H7 (cell line): ENCODE measurements at places on chromosomes 1 and 21.

DNA sequence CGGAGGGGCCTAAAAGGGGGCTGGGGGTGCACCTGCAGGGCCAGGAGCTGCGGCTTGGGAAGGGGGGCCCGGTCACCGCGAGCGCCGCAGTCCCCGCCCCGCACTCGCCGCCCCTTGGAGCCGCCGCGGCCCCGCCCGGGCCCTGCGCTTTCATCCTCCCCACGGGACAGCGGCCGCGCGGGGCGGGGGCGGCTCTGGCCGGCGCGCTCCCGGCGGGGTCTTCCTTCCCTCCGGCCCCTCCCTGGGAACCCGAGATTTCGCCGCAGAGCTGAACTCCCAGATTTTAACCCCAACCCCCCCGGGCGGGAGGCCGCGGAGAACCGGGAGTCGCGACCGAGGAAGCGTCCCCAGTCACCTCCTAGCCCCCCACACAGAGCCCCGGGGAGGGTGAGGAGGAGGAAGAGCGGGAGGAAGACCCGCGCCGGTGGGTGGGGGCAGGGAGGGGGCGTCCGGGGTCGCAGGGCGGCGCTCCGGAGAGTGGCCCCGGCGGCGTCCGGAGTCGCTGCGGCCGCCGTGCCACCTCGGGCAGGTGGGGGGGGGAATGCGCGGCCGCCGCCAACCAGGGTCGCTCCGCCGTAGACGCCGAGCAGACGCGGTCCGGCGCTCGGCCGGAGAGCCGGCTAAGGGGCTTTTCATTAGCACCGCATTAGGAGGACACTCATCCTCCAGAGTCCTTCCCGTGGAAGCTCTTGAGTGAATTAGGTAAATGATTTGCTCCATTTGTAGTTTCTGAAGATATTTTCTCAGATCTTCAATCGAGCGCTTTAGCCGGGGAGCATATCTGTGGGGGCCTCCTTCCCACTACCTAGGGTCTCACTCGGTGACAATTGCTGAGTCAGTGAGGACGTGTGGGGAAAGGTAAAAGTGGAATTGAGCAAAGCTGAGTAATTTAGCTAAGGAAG lies 31.6 kb upstream of the NFIA start:
- DNase-seq, result peak; percentile 86

- DNase-seq, result peak; percentile 74
Measured at GRCh38 chr1:12202190-12202497, 27.7 kb upstream of the VPS13D start.

- DNase-seq, result no peak
Measured at GRCh38 chr1:224783006-224783651, 146.3 kb upstream of the DNAH14 start.

- DNase-seq, result no peak
Measured at GRCh38 chr1:106249810-106250209, 806.7 kb upstream of the PRMT6 start.

- DNase-seq, result peak; percentile 18
Measured at GRCh38 chr1:60825593-60825992, 256.8 kb upstream of the NFIA start.

GRCh38 chr1:76351655-76352054 lies 277.1 kb downstream of the ST6GALNAC3 start:
- no peak for DNase-seq
